B cell (primary cell): ENCODE measurements at places on chromosomes 13 and 19. TPM values are rescaled to one million over a fixed set of nuclear protein-coding genes. Genes with fewer than 3 reads are reported as not detected.

DNA sequence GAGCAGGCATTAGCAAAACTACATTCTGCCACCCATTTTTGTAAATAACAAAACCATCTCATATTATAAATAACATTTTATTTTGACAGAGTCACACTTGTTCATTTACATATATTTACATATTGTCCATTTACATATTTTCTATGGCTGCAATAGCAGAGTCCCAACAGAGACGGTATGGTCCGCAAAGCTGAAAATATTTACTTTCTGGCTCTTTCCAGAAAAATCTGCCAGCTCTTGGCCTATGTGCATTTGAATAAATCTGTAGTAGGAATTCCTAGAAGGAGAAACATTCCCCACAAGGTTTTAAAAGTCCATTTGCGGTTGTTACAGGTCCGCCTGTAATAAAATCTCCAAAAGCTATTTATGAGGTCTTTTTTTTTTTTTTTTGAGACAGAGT, 5.7 kb upstream of the TSPAN16 start:
- no peaks in the 10 kb centered on the region for H3K27me3 ChIP-seq
- H3K4me1 ChIP-seq, result peaks cover 10% of the 10 kb centered on the region
- DNase-seq, result no peak
- H3K27ac ChIP-seq, result no peak overlapping the region
- no peaks in the 10 kb centered on the region for H3K36me3 ChIP-seq
- H3K4me3 ChIP-seq, result no peak overlapping the region

DNA sequence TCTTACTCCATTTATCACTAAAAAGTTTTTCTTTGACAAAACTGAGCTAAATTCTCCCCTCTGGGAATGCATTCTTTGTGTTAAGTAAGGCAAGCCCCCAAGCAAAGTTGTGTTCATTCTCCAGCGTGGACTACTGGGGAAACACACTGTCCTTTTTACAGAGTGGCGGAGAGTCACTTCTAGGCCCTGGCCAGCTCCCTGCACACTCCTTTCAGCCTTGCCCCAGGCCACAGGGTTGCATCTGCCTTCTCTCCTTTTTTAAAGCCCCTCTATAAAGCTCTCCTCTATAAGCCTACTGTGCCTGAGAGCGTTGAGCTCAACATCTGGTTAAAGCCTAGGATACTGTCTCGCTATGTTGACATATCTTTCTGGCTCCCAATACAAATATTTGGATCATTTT, 803.4 kb downstream of the PCDH17 start:
- H3K4me1 ChIP-seq, result no peaks in the 10 kb centered on the region
- no peak for DNase-seq
- no peak overlapping the region for H3K4me3 ChIP-seq
- no peak overlapping the region for H3K27ac ChIP-seq
- no peaks in the 10 kb centered on the region for H3K36me3 ChIP-seq

The ZNF471 gene
- 4.7 and 5.9 TPM in 2 replicates for total RNA-seq

DNA sequence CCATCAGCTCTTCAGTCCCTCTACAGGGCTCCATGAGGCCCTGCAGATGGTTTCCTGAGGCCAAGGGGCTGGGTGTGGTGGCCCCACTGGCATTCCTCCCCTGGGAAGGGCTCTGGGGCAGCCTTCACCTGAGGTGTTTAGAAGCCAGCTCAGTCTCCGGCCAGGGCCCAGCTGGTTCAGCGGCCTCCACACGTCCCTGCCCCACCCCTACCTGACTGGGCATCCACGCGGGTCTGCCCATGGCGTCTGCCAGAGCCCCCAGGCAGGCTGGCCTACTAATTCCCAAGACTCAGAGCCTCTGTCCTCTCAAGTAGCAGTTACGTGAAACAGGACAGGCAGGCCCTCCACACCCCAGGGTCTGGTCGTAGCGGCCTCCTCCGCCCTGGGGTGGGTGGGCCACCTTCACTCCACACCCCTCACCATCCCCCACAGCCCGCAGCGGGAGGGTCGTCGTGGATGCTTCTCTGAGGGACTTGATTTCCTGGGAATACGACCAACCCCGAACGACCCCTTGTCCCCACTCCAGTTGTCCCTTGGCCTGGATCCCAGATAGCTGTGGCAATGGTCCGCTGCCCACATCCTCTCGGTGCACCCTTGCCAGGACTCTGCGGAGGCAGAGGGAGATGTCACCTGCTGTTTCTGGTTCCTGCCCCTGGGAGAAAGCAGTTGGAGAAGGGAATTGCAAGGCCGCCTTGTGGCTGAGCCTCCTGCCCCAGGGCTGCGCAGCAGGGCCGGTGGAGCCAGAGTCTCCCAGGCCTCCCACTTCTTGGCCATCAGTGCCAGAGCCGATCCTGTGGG, 24.3 kb downstream of the CAPN12 start:
- H3K4me1 ChIP-seq, result no peaks in the 10 kb centered on the region
- H3K27me3 ChIP-seq, result no peaks in the 10 kb centered on the region
- no peak for DNase-seq
- H3K4me3 ChIP-seq, result no peak overlapping the region

The CGB2 gene
- total RNA-seq, result not detected in 2 replicates

GRCh38 chr13:110036060-110036459, 249.7 kb upstream of the IRS2 start:
- no peak overlapping the region for H3K27ac ChIP-seq
- H3K4me3 ChIP-seq, result no peak overlapping the region
- H3K27me3 ChIP-seq, result no peaks in the 10 kb centered on the region
- DNase-seq, result no peak
- H3K36me3 ChIP-seq, result no peaks in the 10 kb centered on the region

The TSKS gene
- 0.15 and 0.56 TPM in 2 replicates for total RNA-seq

DNA sequence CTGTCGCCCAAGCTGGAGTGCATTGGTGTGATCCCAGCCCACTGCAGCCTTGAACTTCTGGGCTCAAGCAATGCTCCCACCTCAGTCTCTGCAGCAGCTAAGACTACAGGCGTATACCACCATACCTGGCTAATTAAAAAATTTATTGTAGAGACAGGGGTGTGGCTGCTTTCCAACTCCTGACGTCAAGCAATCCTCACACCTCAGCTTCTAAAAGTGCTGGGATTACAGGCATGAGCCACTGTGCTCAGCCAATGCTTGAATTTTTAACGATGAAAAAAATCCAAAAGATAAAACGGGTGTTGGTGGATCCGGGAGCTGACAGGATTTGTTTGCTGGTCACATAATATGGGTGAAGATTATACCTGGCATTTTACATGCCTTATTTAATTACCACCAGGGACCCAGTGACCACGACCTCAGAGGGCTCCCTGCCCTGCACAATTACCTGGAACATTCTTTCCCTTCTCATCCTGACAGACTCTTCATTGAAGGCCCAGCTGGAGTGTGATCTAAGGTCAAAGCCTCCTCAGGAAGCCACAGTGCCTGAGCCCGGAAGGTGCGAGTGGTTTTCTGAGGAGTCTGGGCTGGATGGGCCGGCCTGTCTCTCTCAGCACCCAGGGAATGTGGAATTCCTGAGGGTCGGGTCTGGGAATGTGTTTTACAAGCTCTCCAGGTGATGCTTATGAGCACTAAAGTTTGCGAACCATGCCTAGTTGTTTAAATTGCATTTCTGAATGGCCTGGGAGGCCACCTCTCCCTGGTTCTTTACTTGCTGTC, 193.3 kb downstream of the USP12 start:
- no peak overlapping the region for H3K4me3 ChIP-seq
- H3K27ac ChIP-seq, result no peak overlapping the region
- no peaks in the 10 kb centered on the region for H3K27me3 ChIP-seq
- H3K36me3 ChIP-seq, result no peaks in the 10 kb centered on the region
- no peak for DNase-seq

- no peaks in the 10 kb centered on the region for H3K27me3 ChIP-seq
- no peak for DNase-seq
- H3K36me3 ChIP-seq, result no peaks in the 10 kb centered on the region
- H3K27ac ChIP-seq, result no peak overlapping the region
- peaks cover 13% of the 10 kb centered on the region for H3K4me1 ChIP-seq
Measured at GRCh38 chr19:41371541-41371940, 4.8 kb upstream of the TMEM91 start.

- no peak overlapping the region for H3K4me3 ChIP-seq
- no peak for DNase-seq
- H3K36me3 ChIP-seq, result peaks cover 13% of the 10 kb centered on the region
- H3K27ac ChIP-seq, result no peak overlapping the region
- H3K27me3 ChIP-seq, result no peaks in the 10 kb centered on the region
Measured at GRCh38 chr19:16436780-16437332, 34.9 kb downstream of the EPS15L1 start.

The FUT1 gene
- not detected in 2 replicates for total RNA-seq

- H3K27ac ChIP-seq, result no peak overlapping the region
- no peaks in the 10 kb centered on the region for H3K27me3 ChIP-seq
- DNase-seq, result no peak
- H3K4me3 ChIP-seq, result no peak overlapping the region
Measured at GRCh38 chr13:32837973-32838927, 178.0 kb upstream of the KL start.

The SHD gene
- total RNA-seq, result 0.17 TPM in 1 of 2 replicates, not detected in the other

DNA sequence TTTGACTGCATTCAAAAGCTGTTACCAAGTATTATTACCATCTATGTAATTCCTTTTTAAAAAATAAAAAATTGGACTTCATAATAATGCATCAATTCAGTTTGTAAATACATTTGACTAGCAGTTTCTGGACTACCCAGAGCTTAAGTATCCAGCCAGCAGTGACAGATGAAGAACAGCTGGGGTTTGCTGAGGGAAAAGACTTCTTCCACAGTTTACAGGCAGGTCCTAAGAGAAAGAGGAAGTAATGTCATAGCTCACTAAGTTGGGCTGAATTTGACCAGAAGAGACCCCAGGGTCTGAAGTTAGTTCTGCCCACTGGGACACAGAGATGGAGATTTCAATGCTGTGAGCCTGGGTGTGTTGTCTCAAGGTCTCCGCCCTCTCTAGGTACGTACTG, 96.4 kb downstream of the MBNL2 start:
- H3K27ac ChIP-seq, result no peak overlapping the region
- H3K36me3 ChIP-seq, result no peaks in the 10 kb centered on the region
- H3K4me1 ChIP-seq, result no peaks in the 10 kb centered on the region
- H3K4me3 ChIP-seq, result no peak overlapping the region
- H3K27me3 ChIP-seq, result no peaks in the 10 kb centered on the region
- no peak for DNase-seq

DNA sequence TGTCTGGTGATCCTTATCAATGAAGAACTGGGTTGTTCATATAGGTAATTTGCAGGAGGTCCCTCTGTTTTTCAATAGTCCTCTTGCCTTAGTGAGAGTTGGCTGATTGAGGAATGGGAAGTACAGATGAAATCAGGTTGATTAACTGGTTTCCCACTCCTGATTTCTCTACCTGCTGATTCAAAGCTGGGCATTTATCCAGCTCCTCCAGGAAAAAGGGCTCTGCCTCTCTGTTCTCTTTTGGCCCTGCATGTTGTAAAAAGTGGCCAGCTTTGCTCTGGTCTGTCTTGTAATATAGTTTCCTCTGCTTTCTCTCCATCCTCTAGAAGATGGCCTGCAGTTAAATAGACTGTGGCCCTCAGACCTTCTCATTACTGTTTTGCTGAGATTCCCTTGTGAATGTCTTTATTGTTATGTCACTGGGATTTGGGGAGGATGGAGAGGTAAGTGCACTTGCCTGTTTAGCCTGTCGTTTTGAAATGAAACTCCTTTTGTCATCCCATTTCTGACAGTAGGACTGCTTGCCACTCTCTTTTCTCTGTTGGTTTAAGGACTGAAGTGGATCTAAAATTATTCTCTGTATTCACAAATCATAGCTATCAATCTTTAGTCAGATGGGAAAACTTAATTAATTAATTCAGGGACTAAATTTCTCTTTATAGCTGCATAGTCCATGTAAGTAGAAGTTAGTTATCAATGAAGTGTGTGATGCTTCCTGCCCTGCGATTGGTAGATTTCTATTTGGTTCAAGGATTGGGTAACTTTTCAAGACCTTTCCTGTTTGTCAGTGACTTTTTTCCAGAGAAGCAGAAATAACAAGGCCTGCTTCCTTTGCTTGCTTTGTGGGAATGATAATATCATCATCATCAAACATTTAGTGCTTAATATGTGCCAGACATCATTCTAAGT, 28.5 kb downstream of the GARRE1 start:
- no peaks in the 10 kb centered on the region for H3K36me3 ChIP-seq
- no peak overlapping the region for H3K4me3 ChIP-seq
- peaks cover 5% of the 10 kb centered on the region for H3K4me1 ChIP-seq
- no peaks in the 10 kb centered on the region for H3K27me3 ChIP-seq

DNA sequence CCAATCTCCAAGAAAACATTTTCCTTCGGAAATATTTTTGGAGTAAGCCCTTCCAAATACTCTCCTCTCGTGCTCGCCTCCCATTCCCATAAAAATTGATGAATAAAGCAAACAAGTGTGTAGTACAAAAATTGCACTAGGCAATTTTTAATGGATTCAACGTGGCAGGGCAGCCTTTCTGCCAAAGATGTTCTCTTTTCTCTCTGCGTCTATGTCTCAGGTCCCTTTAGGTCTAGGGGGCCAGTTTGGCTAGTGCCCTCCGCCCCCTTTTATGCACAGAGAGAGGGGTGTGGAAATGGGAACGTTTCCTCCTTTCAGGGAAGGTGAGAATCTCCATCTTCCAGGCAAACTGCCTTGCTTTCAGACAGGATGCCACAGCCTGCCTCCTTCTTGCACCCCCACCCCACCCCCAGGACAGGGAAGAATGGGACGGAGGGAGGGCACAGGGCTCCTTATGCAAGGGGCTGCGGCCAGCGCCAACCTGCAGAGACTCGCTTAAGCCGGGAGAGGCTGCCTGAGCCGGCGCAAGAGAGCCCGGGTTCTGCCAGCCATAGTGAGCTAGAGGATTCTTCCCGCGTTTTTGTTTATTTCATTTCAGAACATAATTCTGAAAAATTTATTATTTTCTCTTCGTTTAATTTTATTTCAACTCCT, 2.7 kb upstream of the ZIC2 start:
- no peak overlapping the region for H3K4me3 ChIP-seq
- peaks cover 58% of the 10 kb centered on the region for H3K4me1 ChIP-seq
- peak; percentile 37 for DNase-seq
- no peak overlapping the region for H3K27ac ChIP-seq
- no peaks in the 10 kb centered on the region for H3K36me3 ChIP-seq

DNA sequence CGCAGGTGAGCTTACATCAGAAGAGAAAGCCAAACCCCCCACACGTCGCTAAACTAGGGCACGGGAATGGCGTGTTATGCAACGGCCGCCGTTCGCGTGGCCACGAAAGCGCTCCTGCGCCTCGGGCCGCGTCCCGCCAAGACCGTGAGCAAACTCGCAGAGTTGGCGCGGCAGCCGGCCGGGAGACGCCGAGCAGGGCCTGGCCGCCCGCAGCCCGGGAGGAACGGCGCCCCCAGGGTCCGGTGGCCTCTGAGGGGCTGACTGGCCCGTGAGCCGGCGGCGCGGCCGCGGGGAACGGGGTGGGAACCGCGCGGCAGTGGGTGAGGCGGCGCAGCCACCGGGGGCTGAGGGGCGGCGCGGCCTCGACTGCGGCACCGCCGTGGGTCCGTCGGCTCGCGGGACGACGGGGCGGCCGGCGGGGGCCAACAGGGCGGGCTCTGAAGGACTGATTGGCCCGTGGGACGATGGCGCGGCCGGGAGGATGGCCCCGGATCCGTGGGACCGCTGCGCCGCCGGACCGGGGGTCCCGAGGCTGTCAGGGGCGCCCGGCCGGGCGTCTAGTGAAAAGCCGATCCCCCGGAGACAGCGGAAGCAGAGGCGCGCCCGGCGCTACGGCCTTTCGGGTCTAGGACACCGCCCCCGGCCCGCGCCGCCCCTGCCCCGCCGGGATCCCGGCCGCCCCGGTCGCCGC, 903 bp downstream of the LATS2 start:
- no peaks in the 10 kb centered on the region for H3K36me3 ChIP-seq
- no peak overlapping the region for H3K27ac ChIP-seq
- no peaks in the 10 kb centered on the region for H3K27me3 ChIP-seq
- peak; percentile 43 for DNase-seq
- H3K4me1 ChIP-seq, result no peaks in the 10 kb centered on the region

- no peaks in the 10 kb centered on the region for H3K4me1 ChIP-seq
- no peak overlapping the region for H3K4me3 ChIP-seq
- H3K36me3 ChIP-seq, result no peaks in the 10 kb centered on the region
- no peak overlapping the region for H3K27ac ChIP-seq
Measured at GRCh38 chr19:36441339-36441738, 22.9 kb upstream of the ZFP82 start.

The EML2 gene
- 88.5 and 102 TPM in 2 replicates for total RNA-seq

The ZNF177 gene
- total RNA-seq, result 1.1 and 2.8 TPM in 2 replicates
